ENCODE measurements at places on chromosomes 5 and 9. TPM values are rescaled to one million over a fixed set of nuclear protein-coding genes. Genes with fewer than 3 reads are reported as not detected.
A peak's percentile ranks its signal among the peaks of the same experiment; 100 is the strongest.

GRCh38 chr9:86753836-86754235, 193.5 kb downstream of the GAS1 start:
- DNase-seq, result no peak

DNA sequence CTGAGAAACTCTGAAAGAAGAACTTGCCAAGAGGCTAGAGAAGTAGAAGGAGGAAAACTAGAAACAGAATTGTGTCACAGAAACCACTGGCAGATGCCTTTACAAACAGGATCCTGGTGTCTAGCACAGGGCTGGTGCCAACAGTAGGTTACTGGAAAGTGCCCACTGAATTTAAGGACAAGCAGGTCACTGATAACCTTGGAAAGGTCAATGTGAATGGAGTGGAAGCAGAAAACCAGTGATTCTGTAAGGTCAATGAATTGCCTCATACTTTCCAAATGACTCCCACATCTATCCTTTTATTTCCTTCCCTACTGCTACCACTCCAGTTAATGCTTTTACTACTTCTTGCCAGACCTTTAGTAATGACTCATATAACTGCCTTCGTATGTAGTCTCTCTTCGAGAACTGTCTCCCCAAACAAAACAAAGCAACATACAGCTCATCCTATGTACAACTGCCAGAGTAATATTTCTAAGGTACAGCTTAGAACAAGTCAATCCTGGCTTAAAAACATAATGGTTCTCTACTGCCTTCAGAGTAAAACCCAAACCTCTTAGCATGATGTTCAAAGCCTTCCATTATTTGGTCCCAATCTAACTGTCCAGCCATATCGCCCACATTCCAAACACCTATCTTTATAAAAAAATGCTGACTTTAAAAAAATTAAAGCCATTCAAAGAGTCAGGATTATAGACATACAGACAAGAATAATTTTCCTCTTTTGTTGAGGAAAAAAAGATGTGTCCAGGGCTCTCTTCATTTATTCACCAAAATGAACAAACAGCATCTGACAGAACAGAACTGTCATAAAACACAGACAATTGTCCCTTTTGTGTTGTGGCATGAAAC, 52.5 kb downstream of the NR3C1 start:
- no peak for DNase-seq

GRCh38 chr5:35963381-35963843, 25.0 kb upstream of the CAPSL start:
- peak; percentile 35 for DNase-seq

- DNase-seq, result no peak
Observed at GRCh38 chr5:26427281-26427680, 611.1 kb downstream of the CDH9 start.

GRCh38 chr5:151630088-151630487, 39.0 kb upstream of the FAT2 start:
- DNase-seq, result no peak

ADAMTS6 gene
- total RNA-seq, result 0.86 TPM

C6 gene
- total RNA-seq, result not detected

LRRC19 gene
- not detected for total RNA-seq

GRCh38 chr9:122005597-122005996, 87.5 kb downstream of the TTLL11 start:
- DNase-seq, result no peak

TNFSF8 gene
- 25.9 TPM for total RNA-seq

GRCh38 chr5:167716126-167716775, 575.2 kb upstream of the WWC1 start:
- no peak for DNase-seq

All from activated naive CD4-positive, alpha-beta T cell treated with anti-CD3 and anti-CD28 coated beads for 36 hours (primary cell).